AG09319 (cell line): ENCODE measurements at places on chromosomes 2 and 18.

DNA sequence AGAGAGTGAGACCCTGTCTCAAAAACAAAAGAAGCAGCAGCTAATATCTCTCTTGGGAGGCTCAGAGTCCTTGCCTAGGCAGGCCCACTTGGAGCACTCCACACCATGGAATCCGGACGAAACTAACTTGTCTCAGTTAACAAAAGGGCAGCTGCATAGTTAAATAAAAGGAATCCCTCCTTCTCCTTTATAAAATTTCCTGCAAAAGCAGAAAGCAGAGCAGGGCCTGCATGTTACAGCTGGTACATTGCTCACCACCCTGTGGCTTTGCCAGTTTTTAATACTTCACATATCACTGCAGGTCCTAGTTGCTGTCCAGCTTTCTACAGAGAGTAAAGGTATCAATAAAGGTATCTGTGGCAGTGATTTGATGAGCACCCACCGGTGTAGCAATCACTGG lies 93.6 kb downstream of the ASAP2 start:
- no peak for DNase-seq

DNA sequence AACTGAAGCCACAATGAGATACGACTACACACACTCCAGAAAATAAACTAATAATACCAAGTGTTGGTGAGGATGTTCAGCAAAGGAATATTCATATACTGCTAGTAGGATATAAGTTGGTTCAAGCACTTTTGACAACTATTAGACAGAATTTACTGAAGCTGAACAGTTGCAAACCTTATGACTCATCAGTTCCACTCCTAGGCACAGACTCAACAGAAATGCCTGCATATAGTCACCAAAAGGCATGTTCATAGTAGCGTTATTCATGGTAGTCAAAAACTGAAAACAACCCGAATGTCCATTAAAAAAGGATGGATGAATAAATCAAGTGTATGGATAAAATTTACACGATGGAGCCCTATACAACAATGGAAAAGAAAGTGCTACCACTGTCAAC lies 232.0 kb downstream of the ANAPC1 start:
- DNase-seq = no peak

DNA sequence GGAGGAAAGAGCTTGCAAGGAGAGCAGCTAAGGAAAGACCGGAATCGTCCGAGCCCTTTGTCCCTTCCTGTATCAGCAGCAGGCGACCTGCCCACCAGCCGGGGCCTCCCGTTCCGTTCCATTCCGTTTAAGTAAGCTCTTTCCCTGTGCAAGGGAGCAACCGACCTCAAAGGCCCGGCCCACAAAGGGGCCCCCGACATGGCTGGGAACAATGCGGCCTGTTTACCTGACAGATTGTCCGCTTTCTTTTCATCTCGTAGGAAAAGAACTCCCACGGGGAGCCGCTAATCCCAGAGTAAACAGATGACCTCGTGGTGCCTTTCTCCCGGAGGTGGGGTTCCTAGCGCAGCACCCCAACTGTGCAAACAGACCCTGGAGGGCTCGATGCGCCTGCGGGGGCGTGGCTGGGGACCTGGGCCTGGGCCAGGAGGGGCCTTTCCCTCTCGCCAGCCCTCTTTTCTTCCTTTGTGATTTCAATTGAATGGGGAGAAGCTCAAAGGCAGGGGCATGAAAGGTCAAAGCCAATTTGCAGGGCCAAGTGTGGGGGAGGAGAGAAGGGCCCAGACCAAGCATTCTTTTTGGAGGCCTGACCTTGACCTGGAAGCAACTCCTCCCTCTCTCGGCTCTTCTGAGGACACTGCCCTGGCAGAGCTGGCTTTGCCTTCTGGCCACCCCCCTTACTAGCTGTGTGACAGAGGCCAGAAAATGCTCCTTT lies 120.2 kb downstream of the INHBB start:
- DNase-seq = no peak

GRCh38 chr2:72765997-72766609 lies 59.7 kb downstream of the EXOC6B start:
- no peak for DNase-seq

DNA sequence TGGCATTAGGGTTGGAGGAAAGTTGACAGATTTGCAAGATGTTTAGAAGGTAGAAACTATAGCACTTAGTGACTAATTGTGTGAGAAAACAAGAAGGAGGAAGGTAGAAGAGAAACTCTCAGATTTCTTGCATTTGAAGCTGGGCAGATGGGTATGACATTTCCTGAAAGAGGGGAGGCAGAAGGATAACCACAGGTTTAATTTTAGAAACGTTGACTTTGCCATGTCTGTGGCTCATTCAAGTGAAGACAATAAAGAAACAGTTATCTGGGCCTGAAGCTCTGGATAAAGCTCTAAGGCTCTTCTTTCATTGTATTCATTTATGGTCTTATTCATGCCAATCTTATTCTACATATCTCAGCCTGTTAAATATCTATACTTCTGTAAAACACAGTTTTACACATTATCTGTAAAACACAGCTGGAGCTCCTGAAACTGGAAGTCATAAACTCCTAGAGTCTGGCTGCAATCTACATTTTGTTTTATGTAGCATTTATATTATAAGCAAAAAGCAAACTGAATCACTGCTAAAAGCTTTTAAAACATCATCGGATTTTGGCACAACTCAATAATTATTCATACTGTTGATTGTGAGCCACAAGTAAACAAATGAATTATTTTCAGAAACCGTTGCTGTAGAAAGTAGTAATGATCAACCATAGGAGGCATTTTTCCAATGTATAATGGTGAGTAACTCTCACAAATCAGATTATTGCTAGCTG lies 138.5 kb downstream of the RIT2 start:
- no peak for DNase-seq

- DNase-seq = no peak
These were observed 274.0 kb upstream of the FIGN start for GRCh38 chr2:164009756-164010337.

DNA sequence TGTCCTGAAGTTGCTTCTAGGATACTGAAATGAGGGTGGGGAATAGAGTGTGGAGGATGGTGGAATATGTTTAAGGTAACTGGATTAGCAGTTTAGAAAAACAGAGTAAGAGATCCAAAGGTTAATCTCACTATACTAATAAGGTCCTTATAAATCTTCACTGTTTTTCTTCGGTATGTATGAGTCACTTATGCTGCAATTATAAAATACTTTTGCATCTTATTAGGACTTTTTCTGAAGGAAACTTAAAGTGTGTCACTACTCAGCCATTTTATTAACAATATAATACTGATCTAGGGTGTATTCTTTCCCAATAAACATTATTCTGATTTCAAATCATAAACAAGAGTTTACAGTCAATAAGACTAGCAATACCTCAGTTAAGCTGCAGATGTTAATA lies 182.3 kb downstream of the ZNF521 start:
- DNase-seq = no peak

GRCh38 chr2:84965192-84965516 lies 5.8 kb upstream of the KCMF1 start:
- no peak for DNase-seq
